ENCODE measurements at places on chromosomes 3 and 15.

GRCh38 chr3:72721683-72722381, 126.4 kb downstream of the SHQ1 start:
- no peak for DNase-seq

- no peak for DNase-seq
Observed at GRCh38 chr15:58587486-58587885, 155.7 kb downstream of the LIPC start.

- DNase-seq: no peak
Observed at GRCh38 chr3:15427981-15428380, 583 bp downstream of the EAF1 start.

GRCh38 chr15:31079519-31079918, 22.0 kb downstream of the TRPM1 start:
- no peak for DNase-seq

Data from CD4-positive, alpha-beta T cell treated with Interleukin-4 for 1 hour (primary cell).